Renal pelvis (tissue), 12 donors: ENCODE measurements at places on chromosomes 7 and 10. TPM values are rescaled to one million over a fixed set of nuclear protein-coding genes. Genes with fewer than 3 reads are reported as not detected.

The FAM25A gene
- not detected for polyA plus RNA-seq

GRCh38 chr10:13087986-13088618 lies 11.9 kb upstream of the OPTN start:
- no peak for DNase-seq

GRCh38 chr10:62079885-62080559 lies 178.5 kb downstream of the ARID5B start:
- no peak for DNase-seq

DNA sequence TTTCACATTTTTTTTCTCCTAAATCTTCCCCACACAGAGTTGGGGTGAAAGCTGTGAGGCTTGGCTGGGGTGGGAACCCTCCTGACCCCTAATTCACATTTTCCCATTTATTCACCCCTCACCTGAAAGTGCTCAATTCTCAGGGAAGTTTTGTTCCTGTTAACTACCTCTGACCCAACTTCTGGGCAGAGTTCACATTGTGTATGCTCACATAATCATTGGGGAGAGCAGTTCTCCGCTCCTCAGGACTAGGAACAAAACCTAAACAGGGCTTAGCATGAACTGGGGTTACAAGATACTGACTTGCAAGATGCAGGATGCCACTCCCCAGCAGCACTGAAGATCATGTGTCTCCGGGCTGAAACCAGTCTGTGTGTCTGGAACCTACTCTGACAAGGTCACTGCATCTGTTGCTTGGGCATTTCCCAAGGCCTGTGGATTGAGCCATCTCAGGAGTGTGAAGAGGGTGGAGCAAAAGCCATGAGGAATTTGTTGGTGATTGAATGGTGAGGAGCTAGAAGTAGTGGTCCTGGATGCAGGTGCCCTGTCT lies 258.1 kb upstream of the IGFBP3 start:
- no peak for DNase-seq

GRCh38 chr7:102251531-102252365 lies 34.9 kb upstream of the SH2B2 start:
- no peak for DNase-seq
